Stimulated activated CD8-positive, alpha-beta memory T cell treated with anti-CD3 and anti-CD28 coated beads, Interleukin-12 subunit alpha, Interleukin-12 subunit beta, amount 100 ng/mL, for 1 hour (primary cell): ENCODE measurements at places on chromosomes 1 and 21.

DNA sequence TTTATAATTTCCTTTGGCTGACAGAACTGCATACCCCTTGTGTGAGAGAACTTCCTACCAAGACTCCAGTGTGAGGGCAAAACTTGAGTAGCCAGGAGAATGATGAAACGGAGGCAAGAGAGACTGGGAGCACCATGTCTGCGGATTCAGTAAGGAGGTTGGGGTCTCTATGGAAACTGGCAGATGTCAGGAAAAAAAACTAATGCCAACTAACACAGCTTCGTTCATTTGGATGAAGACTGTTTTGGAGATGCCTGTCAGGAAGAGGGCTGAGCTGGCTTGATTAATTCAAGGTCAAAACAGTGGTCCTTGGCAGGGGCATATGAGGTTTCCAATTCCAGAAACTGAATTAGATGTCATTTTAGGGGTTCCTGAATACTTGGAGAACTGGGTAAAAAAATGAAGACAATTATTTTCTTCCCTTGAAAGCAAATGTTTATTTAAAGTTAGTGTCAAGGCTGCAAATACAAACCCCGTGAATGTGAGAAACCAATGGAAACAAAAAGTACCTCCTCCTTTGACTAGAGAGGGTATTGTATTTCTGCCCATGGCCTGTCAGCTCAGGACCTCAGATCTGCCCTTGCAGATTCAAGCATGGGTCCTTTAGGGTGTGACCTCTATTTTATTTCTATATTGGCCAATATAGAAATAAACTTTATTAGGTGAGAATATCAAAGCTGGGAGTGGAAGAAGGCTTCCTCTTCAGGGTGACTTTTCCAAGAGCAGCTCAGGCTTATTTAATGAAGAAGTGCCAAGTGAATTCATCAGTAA is 110.5 kb downstream of the MAST2 start:
- no peak for DNase-seq

DNA sequence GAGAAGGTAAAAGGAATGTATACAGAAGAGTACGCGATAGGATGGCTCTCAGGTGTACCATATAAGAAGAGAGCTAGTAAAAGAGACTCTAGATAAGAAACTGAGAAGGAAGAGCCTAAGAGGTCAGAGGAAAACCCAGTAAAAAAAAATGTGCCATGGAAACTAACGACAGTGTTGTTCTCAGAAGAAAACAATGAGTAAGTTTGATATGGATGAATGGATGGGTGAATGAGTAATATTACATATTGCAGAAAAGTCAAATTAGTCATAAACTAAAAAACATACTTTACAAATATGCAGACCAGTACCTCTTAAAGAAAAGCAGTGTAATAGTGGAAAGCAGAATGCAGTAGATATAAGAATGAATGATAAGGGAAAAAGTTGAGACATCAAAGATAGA is 316.2 kb downstream of the HMCN1 start:
- DNase-seq: no peak

- DNase-seq: no peak
These were observed 76.8 kb upstream of the AKT3 start for GRCh38 chr1:243926803-243927245.

DNA sequence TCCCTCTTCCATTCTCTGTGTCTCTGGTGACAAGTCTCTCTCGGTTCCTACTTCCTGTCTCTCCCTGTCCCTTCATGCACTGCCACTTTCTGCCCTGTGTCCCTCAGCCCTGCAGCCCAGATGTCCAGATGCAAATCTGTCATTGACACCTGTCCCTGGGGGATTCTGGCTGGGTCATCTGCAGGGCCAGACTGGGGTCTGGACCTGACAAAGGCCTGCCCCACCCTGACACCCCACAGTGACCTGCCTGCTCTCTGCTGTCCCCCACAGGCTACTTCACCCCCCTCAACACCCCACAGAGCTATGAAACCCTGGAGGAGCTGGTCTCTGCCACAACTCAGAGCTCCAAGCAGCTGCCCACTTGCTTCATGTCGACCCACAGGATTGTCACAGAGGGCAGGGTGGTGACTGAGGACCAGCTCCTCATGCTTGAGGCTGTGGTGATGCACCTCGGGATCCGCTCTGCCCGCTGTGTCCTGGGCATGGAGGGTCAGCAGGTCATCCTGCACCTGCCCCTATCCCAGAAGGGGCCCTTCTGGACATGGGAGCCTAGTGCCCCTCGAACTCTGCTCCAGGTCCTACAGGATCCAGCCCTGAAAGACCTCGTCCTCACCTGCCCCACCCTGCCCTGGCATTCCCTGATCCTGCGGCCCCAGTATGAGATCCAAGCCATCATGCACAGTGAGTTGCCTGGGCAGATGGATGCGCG is 7.2 kb downstream of the THEMIS2 start:
- DNase-seq: no peak
